Type B pancreatic cell (in vitro differentiated cells): ENCODE measurements at places on chromosomes 16 and 17. TPM values are rescaled to one million over a fixed set of nuclear protein-coding genes. Genes with fewer than 3 reads are reported as not detected.
A peak's percentile ranks its signal among the peaks of the same experiment; 100 is the strongest.

DNA sequence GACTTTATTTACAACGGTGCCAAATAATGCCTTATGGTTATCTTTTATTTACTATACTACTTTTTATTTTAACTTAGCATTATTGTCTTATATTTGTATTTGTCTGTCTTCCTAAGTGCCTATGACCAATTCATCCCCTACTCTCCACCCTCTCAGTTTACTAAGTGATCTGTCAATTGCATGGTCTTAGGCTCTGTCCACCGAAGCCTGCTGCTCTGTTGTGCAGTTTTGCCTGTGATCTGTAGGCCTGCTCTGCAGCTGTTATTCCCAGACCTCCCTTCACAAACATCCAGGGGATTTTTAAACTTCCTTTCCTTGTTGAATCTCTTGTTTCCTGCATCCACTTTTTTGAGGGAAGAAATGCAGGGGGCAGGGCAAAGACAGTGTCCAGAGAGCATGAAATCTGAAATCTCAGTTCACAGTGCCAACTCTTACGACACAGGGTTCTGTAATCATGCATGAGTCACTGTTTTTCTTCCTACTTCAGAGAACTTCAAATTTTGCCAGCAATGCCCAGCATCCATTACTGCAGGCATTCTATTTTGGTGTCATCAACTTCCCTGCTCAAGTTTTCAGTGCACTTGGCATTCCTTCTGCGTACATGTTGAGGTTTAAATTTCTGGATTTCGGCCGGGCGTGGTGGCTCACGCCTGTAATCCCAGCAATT lies 11.4 kb downstream of the SLFN5 start:
- H3K4me3 ChIP-seq, result no peak overlapping the region
- H3K4me1 ChIP-seq, result peaks cover 19% of the 10 kb centered on the region
- no peaks in the 10 kb centered on the region for H3K27me3 ChIP-seq
- peak overlapping the region; percentile 44 for H3K27ac ChIP-seq
- DNase-seq, result no peak

- peaks cover 14% of the 10 kb centered on the region for H3K4me1 ChIP-seq
- H3K4me3 ChIP-seq, result no peak overlapping the region
- DNase-seq, result no peak
- no peaks in the 10 kb centered on the region for H3K27me3 ChIP-seq
- H3K27ac ChIP-seq, result no peak overlapping the region
Measured at GRCh38 chr17:67461228-67461780, 84.2 kb downstream of the PITPNC1 start.

GRCh38 chr16:79509211-79509631 lies 91.3 kb downstream of the MAF start:
- H3K27ac ChIP-seq, result no peak overlapping the region
- H3K4me1 ChIP-seq, result peaks cover 14% of the 10 kb centered on the region
- DNase-seq, result no peak
- H3K4me3 ChIP-seq, result no peak overlapping the region
- H3K36me3 ChIP-seq, result no peaks in the 10 kb centered on the region

GRCh38 chr17:17726458-17727060 lies 45.3 kb downstream of the RAI1 start:
- peak overlapping the region; percentile 50 for H3K27ac ChIP-seq
- peaks cover 3% of the 10 kb centered on the region for H3K27me3 ChIP-seq
- H3K4me3 ChIP-seq, result peak overlapping the region; percentile 81
- peaks cover 3% of the 10 kb centered on the region for H3K36me3 ChIP-seq
- H3K4me1 ChIP-seq, result peaks cover 49% of the 10 kb centered on the region
- no peak for DNase-seq

- H3K4me1 ChIP-seq, result peaks cover 53% of the 10 kb centered on the region
- peaks cover 15% of the 10 kb centered on the region for H3K36me3 ChIP-seq
- DNase-seq, result no peak
- no peak overlapping the region for H3K4me3 ChIP-seq
- no peaks in the 10 kb centered on the region for H3K27me3 ChIP-seq
- peak overlapping the region; percentile 46 for H3K27ac ChIP-seq
Measured at GRCh38 chr16:84603140-84603816, 14.6 kb downstream of the COTL1 start.

GRCh38 chr16:2388875-2389433 lies 40.3 kb upstream of the CCNF start:
- no peak for DNase-seq
- peaks cover 13% of the 10 kb centered on the region for H3K27me3 ChIP-seq
- no peak overlapping the region for H3K4me3 ChIP-seq
- no peak overlapping the region for H3K27ac ChIP-seq
- no peaks in the 10 kb centered on the region for H3K4me1 ChIP-seq

GRCh38 chr16:8342276-8342675 lies 248.0 kb downstream of the TMEM114 start:
- H3K27ac ChIP-seq, result peak overlapping the region; percentile 61
- peaks cover 16% of the 10 kb centered on the region for H3K27me3 ChIP-seq
- no peak for DNase-seq
- H3K36me3 ChIP-seq, result no peaks in the 10 kb centered on the region
- H3K4me1 ChIP-seq, result no peaks in the 10 kb centered on the region

- peaks cover 13% of the 10 kb centered on the region for H3K36me3 ChIP-seq
Measured at GRCh38 chr16:15037003-15037402, 18.9 kb downstream of the NTAN1 start.

DNA sequence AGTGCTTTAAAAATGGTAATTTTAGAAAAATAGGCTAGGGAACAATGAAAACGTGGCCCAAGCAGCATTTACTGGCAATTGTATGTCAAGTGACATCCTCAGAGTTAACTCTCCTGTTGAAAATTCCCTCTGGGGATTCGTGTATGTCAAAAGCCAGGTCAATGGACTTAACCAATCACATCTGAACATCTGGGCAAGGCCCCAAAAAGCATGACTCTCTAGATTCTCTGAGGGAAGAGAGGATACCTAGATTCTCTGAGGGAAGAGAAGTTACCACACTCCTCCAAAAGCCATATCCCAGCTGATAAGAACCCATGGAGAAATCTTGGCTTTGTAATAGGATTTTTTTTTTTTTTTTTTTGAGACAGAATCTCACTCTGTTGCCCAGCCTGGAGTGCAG lies 23.5 kb downstream of the NFE2L1 start:
- H3K27me3 ChIP-seq, result no peaks in the 10 kb centered on the region
- DNase-seq, result no peak
- no peak overlapping the region for H3K4me3 ChIP-seq
- H3K27ac ChIP-seq, result no peak overlapping the region
- H3K36me3 ChIP-seq, result peaks cover 33% of the 10 kb centered on the region
- peaks cover 3% of the 10 kb centered on the region for H3K4me1 ChIP-seq

GRCh38 chr16:21698169-21699032 lies 34.6 kb downstream of the OTOA start:
- DNase-seq, result no peak
- no peaks in the 10 kb centered on the region for H3K36me3 ChIP-seq
- no peak overlapping the region for H3K27ac ChIP-seq
- no peaks in the 10 kb centered on the region for H3K27me3 ChIP-seq
- H3K4me3 ChIP-seq, result no peak overlapping the region

DNA sequence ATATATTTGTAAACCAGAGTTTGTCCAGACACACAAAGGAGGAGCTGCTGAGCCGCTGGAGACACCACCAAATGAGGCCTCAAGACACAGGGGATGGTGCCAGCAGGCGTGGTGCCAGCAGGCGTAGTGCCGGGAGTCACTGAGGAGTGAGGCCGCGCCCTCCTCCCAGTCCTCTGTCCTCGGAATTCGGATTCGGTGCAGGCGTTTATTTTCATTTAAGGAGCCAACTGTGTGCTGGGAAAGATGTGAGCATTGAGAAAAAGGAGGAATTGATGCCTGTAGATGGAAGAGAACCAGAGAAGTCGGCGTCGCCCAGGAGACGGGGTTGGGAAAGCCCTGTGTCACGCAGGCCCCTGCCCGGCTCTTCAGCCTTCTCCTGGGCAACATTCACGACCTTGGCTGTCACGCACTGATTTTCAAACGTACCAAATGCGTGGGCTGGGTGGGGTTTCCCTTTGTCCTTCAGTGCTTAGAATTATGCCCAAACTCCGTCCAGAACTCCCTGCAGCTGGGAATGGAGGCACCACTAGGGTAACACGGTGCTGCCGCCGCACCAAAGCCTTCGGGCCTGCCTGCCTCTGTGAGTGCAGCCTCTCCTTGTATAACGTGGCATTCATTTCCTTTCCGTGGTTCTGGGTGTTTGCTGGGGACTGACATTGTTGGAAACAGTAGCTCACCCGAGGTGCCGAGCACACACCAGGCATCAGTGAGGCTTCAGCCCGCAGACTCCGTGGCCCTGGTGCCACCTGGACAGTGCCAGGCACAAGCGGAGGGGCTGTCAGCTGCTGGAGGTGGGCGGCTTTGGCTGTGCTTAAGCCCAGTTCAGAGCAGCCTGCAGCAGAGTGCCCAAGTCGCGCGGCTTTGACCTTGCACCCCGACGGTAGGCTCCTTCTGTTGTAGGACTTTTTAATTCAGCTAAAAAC lies 49.0 kb upstream of the CHMP6 start:
- H3K27ac ChIP-seq, result no peak overlapping the region
- H3K4me1 ChIP-seq, result peaks cover 9% of the 10 kb centered on the region
- H3K36me3 ChIP-seq, result peaks cover 23% of the 10 kb centered on the region
- no peak for DNase-seq
- H3K4me3 ChIP-seq, result no peak overlapping the region

- DNase-seq, result no peak
- H3K4me3 ChIP-seq, result peak overlapping the region; percentile 30
- peaks cover 47% of the 10 kb centered on the region for H3K36me3 ChIP-seq
- peaks cover 53% of the 10 kb centered on the region for H3K4me1 ChIP-seq
Measured at GRCh38 chr17:57294629-57295501, 38.5 kb downstream of the MSI2 start.

GRCh38 chr16:9522614-9523013 lies 431.2 kb downstream of the HAPSTR1 start:
- H3K36me3 ChIP-seq, result no peaks in the 10 kb centered on the region
- peak overlapping the region; percentile 29 for H3K27ac ChIP-seq
- DNase-seq, result no peak
- no peak overlapping the region for H3K4me3 ChIP-seq

DNA sequence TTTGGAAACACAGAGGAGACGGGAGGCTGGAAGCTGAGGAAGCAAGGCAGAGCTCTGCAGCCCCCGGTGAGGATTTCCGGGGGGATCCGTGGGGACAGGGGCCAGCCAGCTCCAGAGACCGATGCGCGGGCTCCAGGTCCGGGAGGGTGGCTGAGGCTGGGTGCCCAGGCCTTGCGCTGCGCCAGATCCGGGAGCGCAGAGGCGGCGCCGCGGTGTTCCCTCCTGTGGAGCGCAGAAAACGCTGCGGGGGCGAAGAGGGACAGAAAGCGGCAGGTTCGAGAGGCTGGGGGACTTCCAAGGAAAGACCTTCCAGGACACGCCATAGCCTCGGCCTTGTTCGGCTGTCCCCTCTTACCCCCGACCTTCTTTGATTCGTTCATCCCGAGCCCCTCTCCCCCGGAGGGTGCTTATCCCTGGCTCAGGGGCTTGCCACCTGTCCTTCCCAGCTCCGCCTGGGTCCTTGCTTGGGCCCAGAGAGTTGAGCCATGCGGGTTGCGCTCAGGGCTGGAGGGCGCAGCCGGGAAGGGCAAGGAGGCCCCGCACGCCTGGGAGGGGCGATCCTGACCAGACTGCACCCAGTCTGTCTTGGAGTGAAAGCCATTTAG lies 697 bp upstream of the SHISA9 start:
- no peak for DNase-seq
- no peaks in the 10 kb centered on the region for H3K36me3 ChIP-seq
- H3K4me1 ChIP-seq, result no peaks in the 10 kb centered on the region
- peak overlapping the region; percentile 51 for H3K27ac ChIP-seq

DNA sequence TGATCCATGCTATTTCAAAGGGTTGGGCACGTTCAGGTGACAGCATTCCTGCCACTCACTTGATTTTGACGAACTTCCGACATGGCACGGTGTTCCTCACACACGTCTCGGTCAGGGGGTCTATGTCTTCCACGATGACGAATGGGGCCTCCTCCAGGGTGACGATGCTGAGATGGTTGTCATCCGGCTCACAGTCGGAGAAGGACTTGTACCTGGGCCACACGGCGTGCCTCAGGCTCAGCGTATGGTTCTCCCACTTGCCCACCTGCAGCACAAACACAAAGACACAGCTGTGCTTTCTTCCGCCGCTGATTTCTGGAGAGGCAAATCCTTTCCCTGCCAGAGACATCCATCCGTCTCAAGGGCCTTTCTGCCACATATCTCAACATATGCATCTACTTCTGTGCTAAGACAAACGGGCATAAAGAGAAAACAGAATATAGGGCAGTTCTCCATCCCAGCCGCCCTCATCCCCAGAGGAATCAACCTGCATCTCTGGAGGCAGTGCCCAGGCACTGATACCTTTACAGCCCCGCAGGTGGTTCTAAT lies 332.5 kb downstream of the GRIN2A start:
- DNase-seq, result no peak
- H3K27ac ChIP-seq, result no peak overlapping the region
- H3K4me1 ChIP-seq, result no peaks in the 10 kb centered on the region
- H3K4me3 ChIP-seq, result no peak overlapping the region

DNA sequence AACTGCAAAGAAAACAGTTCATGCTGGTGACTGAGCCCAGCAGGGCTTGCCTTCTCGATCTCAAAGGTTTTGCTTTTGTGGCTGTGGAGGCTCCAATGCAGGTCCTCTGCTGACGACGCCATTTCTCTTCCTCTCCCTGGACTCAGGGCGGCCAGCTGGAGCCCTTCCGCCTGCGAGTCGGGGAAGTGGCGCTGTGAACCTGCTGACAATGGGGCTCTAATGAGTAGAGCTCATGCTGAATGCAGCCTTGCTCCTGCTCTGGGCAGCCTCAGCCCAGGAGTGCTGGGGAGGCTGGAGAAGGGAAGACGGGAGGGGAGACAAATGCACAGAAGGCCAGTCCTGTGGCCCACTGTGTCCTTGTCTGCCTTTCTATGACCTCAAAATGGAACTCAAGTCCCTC lies 43.8 kb downstream of the VAC14 start:
- no peak for DNase-seq
- peaks cover 13% of the 10 kb centered on the region for H3K36me3 ChIP-seq
- H3K27me3 ChIP-seq, result no peaks in the 10 kb centered on the region
- no peak overlapping the region for H3K27ac ChIP-seq
- H3K4me3 ChIP-seq, result no peak overlapping the region

DNA sequence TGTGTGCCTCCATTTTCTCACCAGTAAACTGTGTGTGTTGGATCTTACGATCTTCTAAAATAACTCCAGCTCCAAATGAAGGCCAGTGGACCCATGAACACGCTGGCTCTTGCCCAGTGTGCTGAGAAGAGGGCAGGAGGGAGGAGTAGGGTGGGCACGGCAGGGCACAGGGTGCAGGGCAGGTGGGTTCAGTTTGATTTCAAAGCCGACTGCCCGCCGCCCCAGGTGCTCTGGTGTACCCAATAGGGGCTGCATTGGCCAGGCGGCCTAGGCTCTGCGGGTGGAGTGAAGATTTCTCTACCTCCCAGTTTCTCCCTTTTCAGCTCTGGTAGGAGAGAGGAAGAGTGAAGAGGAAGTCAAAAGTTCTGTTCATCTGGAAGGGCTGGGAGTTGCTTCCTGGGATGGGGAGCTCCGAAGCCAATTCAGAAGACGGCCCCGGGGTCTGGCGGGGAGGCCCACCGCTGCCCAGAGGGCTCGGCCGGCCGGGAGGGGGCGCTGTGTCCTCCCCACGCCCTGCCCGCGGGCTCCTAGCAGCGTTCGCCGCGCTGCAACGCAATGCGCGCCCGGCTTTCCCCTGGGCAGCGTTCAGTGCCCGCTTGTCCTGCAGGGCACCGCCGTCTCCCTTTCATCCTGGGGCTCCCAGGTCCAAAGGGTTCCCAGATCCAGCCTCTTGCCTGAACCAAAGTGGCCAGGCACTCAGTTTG lies 1.1 kb upstream of the CRHR1 start:
- peaks cover 83% of the 10 kb centered on the region for H3K27me3 ChIP-seq
- no peak overlapping the region for H3K27ac ChIP-seq
- no peaks in the 10 kb centered on the region for H3K36me3 ChIP-seq
- no peaks in the 10 kb centered on the region for H3K4me1 ChIP-seq
- DNase-seq, result peak; percentile 79

- no peak overlapping the region for H3K27ac ChIP-seq
- peaks cover 9% of the 10 kb centered on the region for H3K27me3 ChIP-seq
- H3K4me1 ChIP-seq, result no peaks in the 10 kb centered on the region
- H3K36me3 ChIP-seq, result no peaks in the 10 kb centered on the region
Measured at GRCh38 chr16:20347666-20348364, 4.7 kb downstream of the UMOD start.

The ABCA8 gene
- total RNA-seq, result 0.43 and 4.7 TPM in 2 replicates

The CRHR1 gene
- 0.17 and 0.43 TPM in 2 replicates for total RNA-seq

The HOXB1 gene
- 0.29 and 0.79 TPM in 2 replicates for total RNA-seq
